ENCODE measurements at places on chromosomes 6 and 20. TPM values are rescaled to one million over a fixed set of nuclear protein-coding genes. Genes with fewer than 3 reads are reported as not detected.
A peak's percentile ranks its signal among the peaks of the same experiment; 100 is the strongest.

- H3K4me1 ChIP-seq, result no peaks in the 10 kb centered on the region
- no peak overlapping the region for H3K27ac ChIP-seq
- DNase-seq, result no peak
- no peaks in the 10 kb centered on the region for H3K36me3 ChIP-seq
- no peak overlapping the region for H3K4me3 ChIP-seq
These were observed 2.6 kb downstream of the PRSS35 start for GRCh38 chr6:83514866-83515466.

DNA sequence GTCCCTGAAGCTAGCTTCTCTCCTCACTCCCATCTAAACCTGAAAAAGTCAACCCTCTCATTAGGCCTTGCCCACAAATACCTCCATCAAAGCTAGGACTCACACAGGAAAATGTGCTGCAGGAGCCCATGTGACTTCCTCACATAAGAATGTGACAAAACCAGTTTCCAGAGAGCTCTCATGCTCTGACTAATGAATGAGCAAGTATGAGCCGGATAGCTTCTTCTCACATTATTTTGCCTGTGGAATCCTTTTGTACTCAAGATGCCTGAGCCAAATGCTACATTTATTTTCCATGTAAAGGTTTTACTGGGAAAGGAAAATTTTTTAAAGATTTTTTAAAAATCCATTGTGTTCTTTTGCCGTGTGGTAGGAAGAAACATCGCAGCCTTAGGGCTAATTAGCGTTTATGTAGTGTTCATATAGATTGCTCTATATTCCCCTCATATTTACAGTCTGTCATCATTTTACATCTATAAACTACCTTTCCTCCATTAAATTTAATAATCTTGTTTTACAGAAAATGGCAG lies 68.6 kb upstream of the CCN6 start:
- H3K4me1 ChIP-seq, result no peaks in the 10 kb centered on the region
- peak overlapping the region; percentile 60 for H3K27ac ChIP-seq
- H3K4me3 ChIP-seq, result no peak overlapping the region
- no peak for DNase-seq
- H3K27me3 ChIP-seq, result no peaks in the 10 kb centered on the region
- no peaks in the 10 kb centered on the region for H3K36me3 ChIP-seq

DNA sequence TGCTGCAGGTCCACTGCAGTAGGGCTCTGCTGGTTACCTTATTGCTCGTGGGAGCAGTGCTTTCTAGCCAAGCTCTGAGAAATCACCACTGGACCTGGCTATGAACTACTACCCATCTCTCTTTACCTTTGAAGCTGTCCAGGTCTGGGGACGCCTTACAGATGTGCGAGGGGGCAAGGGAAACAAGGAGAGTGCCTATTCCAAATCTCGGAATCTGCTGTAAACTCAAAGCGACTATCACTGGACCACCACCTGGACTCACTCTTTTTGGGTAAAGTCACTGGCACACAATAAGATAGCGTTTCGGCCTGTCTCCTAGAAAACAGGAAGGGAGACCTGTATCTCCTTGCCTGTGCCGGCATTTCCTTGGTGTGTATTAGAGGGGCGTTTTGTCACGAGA lies 5.3 kb downstream of the NRN1 start:
- peaks cover 79% of the 10 kb centered on the region for H3K27me3 ChIP-seq
- H3K36me3 ChIP-seq, result no peaks in the 10 kb centered on the region
- DNase-seq, result no peak
- no peak overlapping the region for H3K27ac ChIP-seq
- H3K4me3 ChIP-seq, result no peak overlapping the region

The SLC17A5 gene
- 4.6 TPM for total RNA-seq

DNA sequence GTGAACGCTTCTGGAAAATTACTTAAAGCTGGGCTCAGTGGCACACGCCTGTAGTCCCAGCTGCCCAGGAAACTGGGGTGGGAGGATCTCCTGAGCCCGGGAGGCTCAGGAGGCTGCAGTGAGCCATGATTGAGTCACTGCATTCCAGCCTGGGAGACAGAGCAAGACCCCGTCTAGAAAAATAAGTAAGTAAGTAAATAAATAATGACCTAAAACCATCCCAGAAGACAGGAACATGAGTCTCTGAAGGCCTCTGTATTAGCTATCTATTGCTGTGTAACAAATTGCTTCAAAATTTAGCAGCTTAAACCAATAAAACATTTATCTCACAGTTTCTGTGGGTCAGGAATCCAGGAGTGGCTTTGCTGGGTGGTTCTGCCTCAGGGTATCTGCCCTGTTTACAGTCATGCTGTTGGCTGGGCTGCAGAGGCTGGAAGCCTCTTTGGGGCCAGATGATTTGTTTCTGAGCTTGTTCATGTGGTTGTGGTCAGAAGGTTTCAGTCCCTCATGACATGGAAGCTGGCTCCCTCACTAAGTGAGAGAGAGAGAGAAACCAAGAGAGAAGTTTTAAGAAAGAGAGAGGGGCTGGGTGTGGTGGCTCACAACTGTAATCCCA lies 48.4 kb upstream of the NCOA3 start:
- no peaks in the 10 kb centered on the region for H3K27me3 ChIP-seq
- H3K36me3 ChIP-seq, result no peaks in the 10 kb centered on the region
- no peaks in the 10 kb centered on the region for H3K4me1 ChIP-seq
- no peak overlapping the region for H3K4me3 ChIP-seq

The SLC39A7 gene
- total RNA-seq, result 41.6 TPM

DNA sequence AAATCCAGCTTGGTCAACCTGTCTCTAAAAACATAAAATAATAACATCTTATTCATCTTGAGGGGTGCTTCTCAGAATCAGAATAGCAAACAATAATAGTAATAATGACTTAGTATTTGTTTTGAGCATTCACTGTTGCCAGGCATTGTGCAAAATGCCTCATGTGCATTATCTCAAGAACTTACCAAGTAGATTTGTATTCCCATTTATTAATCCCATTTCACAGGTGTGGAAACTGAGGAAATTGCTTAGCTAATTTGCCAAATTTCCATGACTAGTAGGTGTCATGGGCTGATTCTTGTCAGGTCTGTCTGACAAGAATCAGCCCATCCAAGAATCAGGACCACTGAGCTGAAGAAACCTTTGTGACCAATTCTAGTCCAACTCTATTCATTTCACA lies 5.5 kb downstream of the TTBK1 start:
- H3K27ac ChIP-seq, result no peak overlapping the region
- no peak overlapping the region for H3K4me3 ChIP-seq
- no peaks in the 10 kb centered on the region for H3K27me3 ChIP-seq
- no peaks in the 10 kb centered on the region for H3K36me3 ChIP-seq

DNA sequence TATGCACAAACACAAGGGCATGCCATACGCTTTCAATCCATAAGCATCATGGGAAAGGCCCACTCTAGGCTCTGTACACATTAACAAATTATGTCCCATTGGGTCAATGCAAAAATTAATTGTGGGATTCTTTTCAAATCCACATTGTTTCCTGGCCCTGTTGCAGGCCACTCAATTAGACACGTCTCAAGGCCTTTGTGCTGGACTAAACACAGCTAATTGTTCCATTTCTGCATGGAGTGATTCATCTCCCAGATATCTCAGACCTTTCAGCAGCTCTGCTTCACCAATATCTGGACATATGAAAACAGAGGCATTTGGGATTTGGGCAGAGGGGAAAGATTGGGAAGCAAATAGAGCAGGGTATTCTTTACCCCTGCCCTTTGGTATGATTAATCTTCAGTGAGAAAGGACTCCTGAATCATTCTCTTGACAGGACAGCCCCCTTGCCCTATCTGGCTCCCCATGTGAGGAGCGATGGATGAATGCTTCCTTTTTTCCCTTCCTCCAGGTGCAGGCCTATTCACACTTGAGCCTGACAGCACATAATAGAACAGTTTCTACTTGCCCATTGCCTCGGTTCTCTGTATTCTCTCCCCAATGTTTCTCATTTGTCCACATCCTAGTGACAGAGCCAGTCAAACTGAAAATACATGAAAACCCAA lies 547.6 kb downstream of the HAO1 start:
- no peak for DNase-seq
- H3K36me3 ChIP-seq, result no peaks in the 10 kb centered on the region
- H3K27me3 ChIP-seq, result no peaks in the 10 kb centered on the region
- H3K4me1 ChIP-seq, result no peaks in the 10 kb centered on the region

GRCh38 chr6:37608587-37608986 lies 89.1 kb downstream of the MDGA1 start:
- no peaks in the 10 kb centered on the region for H3K4me1 ChIP-seq
- DNase-seq, result no peak
- no peaks in the 10 kb centered on the region for H3K36me3 ChIP-seq
- no peak overlapping the region for H3K27ac ChIP-seq
- H3K27me3 ChIP-seq, result no peaks in the 10 kb centered on the region

GRCh38 chr6:71349395-71349794 lies 60.8 kb downstream of the OGFRL1 start:
- H3K27ac ChIP-seq, result no peak overlapping the region
- no peaks in the 10 kb centered on the region for H3K27me3 ChIP-seq
- H3K4me1 ChIP-seq, result peaks cover 7% of the 10 kb centered on the region
- H3K4me3 ChIP-seq, result no peak overlapping the region

DNA sequence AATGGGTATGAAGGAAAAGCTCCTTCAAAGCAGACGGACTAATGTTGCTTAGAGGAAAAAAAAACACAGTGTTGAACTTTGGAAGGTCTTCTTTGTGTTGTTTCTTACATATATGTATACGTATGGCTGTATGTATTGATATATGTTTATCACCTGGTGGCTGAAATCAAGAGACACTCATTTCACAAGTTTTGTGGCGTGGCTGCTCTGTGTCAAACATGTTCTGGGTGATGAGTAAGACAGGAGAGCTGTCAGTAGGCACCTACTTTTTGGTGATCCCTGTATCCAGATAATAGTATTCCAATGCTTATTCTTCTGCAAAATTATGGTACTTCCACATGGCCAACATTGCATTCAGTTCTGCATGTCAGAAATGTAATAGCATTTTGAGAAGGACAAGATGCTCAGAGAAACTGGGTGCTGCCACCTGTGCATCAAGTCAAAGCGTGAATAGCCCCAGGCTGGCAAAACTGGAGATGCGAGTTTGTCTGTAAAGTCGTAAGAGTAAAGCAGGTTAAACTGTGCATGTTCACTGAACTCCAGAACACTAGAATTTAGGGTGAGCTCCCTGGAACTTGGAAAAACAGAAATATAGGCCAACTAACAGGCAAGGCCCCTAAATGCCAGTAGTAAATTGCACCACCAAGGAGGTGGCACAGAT lies 67.9 kb downstream of the ARMC2 start:
- no peaks in the 10 kb centered on the region for H3K27me3 ChIP-seq
- no peak overlapping the region for H3K27ac ChIP-seq
- no peak overlapping the region for H3K4me3 ChIP-seq
- no peaks in the 10 kb centered on the region for H3K36me3 ChIP-seq

DNA sequence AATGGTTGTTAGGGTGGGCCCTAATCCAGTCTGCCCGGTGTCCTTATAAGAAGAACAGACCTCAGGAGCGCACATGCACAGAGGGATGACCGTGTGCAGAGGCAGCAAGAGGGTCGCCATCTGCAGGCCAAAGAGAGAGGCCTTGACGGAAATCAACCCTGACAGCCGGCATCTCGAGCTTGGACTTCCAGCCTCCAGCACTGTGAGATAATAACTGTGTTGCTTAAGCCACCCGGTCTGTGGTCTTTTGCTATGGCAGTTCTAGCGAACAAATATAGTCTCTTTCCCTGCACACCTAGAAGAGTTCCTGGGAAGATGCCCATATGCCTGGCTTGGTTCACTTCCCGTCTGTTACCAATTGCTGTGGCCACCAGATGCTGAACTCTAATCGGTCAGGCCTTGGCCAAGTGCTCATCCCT lies 35.3 kb upstream of the PTGIS start:
- no peak overlapping the region for H3K4me3 ChIP-seq
- no peak overlapping the region for H3K27ac ChIP-seq
- no peak for DNase-seq
- H3K36me3 ChIP-seq, result no peaks in the 10 kb centered on the region

The FITM2 gene
- 6.2 TPM for total RNA-seq

The FAM162B gene
- 0.43 TPM for total RNA-seq

DNA sequence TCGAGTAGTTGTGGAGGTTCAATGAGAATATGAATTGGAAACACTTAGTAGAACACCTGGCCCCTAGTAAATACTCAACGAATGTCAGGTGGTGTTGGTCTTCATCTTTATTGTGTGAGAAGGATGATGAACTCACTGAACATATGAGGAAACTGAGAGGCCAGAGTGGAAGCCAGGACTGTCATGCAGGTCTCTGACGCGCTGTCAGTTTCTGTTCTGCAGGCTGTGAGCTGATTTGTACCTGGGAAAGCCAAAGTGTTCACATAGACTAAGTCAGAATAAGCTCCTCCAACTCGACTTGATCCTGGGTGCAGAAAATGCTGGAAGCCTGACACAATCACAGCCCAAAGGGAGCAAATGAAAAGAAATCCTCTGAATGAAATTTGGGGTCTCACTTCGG lies 222.2 kb downstream of the LY86 start:
- H3K4me3 ChIP-seq, result peak overlapping the region; percentile 35
- no peaks in the 10 kb centered on the region for H3K27me3 ChIP-seq

- no peaks in the 10 kb centered on the region for H3K36me3 ChIP-seq
- H3K4me1 ChIP-seq, result no peaks in the 10 kb centered on the region
- no peak for DNase-seq
- no peak overlapping the region for H3K4me3 ChIP-seq
- peaks cover 3% of the 10 kb centered on the region for H3K27me3 ChIP-seq
These were observed 23.5 kb downstream of the PTCHD4 start for GRCh38 chr6:48087448-48087847.

DNA sequence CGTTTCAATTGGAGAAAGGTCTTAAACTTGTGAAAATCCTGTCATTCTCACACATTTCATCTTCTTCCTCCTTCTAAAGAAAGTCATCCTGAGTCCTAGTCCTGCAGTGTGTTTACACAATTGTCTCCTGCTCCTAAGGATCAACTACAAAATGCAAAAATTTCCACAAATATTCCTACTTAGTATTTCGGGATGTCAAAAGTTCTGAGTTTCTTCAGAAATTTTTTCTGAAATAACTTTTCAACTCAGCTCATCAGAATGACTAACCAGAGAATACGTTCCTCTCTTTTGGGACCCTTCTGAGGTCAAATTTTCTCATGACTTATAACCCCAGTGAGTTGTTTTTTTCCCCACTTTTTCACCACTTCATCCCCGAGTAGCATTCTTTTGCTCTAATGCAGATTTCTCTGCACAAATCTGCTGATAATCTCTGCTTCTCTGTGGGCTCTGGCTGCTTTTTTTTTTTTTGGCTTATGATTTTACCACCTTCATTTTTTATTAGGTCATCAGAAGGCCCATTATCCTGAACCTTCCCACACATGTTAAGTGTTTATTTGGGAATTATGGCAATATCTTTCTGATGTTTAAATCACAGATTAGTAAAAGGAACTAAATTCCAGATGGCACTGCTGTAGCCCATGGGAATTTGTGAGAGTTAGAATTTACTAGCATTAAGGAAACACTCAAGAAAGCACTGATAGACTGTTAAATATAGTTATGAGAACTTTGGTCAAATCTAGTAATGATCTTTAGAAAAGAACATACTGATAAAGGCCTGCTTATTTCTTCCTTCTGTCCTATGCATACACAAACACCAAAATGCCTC lies 41.4 kb downstream of the MAP3K5 start:
- no peak overlapping the region for H3K27ac ChIP-seq
- peaks cover 21% of the 10 kb centered on the region for H3K4me1 ChIP-seq
- H3K4me3 ChIP-seq, result no peak overlapping the region
- no peaks in the 10 kb centered on the region for H3K36me3 ChIP-seq
- no peak for DNase-seq
- H3K27me3 ChIP-seq, result no peaks in the 10 kb centered on the region
